Epithelial cell of alveolus of lung (primary cell): ENCODE measurements at places on chromosomes 1 and 21. TPM values are rescaled to one million over a fixed set of nuclear protein-coding genes. Genes with fewer than 3 reads are reported as not detected.

PHLDA3 gene
- total RNA-seq, result 66.1 and 76.5 TPM in 2 replicates

SAMD13 gene
- 1.9 and 3.8 TPM in 2 replicates for total RNA-seq

SLC9C2 gene
- not detected in 2 replicates for total RNA-seq

OR2T35 gene
- not detected in 2 replicates for total RNA-seq

PGLYRP3 gene
- total RNA-seq, result not detected in 2 replicates
